ENCODE measurements at places on chromosomes 2 and 18.

DNA sequence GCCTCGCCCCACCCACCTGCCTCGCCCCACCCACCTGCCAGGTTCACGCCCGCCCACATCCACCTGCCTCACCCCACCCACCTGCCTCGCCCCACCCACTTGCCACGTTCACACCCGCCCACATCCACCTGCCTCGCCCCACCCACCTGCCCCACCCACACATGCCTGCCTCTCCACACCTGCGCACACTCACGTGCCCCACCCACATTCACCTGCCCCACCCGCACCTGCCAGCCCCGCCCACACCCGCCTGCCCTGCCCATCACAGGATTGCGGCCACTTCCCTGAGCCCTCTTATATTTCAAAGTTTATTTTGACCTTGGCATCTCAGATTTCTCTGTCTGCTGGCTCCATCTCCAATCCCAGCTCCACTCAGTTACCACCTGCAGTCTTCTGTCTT, 217.5 kb upstream of the SOX11 start:
- DNase-seq, result no peak

- DNase-seq, result no peak
These were observed 175.5 kb upstream of the RAB12 start for GRCh38 chr18:8433771-8434170.

GRCh38 chr2:160440888-160441287, 52.7 kb downstream of the RBMS1 start:
- DNase-seq, result no peak

- DNase-seq, result no peak
These were observed 65.9 kb downstream of the PHLPP1 start for GRCh38 chr18:62781262-62781661.

- no peak for DNase-seq
These were observed 109.7 kb upstream of the HS6ST1 start for GRCh38 chr2:128428415-128428814.

GRCh38 chr2:169761970-169762292, 28.3 kb downstream of the KLHL23 start:
- DNase-seq, result no peak

DNA sequence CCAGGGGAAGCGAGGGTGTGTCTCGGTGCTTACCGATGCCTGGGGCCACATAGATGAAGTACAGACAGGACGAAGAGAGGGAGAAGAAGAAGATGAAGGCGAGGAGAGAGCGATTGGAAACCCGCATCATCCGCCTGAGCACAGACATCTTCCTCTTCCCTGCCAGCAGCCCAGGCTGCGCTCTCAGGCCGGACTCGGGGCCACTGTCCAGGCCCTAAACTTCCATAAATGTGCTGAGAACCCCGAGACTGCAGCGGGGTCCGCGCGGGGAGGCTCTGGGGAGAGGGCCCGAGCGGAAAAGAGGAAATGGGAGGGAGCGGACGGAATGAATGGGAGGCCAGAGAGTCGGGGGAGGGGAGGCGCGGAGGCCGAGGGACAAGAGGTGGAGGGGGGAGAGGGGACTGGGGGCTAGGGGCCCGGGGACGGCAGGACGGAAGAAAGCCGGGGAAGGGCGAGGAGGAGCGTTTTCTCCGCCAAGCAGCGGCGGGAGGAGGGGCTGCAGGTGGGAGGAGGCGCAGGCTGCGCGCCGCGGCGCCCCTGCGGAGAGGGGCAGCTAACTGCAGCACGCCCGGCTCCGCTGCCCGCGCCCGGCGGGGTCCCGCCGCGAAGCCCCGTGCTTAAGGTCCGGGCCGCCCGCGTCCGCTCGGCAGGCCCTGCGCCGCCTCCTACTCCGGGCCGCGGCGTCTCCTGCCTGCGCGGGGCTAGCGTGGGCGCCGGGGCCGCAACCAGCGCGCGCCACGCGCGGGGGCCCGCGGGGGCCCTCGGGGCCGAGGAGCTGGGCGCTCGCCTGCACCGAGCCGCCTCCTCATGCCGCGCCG, at the start of gene B4GALT6:
B4GALT6 (minus strand) TSS at position 303 of the 818 bp plus-strand sequence; CDS start at position 148, 155 bp downstream.
- no peak for DNase-seq

DNA sequence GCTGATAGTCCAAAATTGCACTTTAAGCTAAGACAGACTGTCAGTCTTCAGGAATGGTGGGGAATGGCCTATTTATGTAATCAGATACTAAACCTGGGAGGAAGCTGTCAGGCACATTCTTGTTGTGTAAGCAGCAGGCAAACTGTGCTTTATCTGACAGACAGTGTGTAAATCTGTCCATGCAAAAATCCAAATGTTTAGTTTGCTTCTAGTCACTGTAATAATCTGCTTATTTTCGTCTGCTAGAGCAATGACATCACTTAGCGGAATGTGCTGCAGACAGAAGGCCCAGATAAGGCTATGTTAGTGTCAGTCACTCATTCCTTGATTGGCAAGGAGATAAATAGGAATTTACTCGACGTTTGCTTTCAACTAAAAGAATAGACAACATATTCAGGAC, 263.5 kb downstream of the ZNF407 start:
- no peak for DNase-seq

GRCh38 chr2:216478151-216478550, 20.5 kb upstream of the RPL37A start:
- no peak for DNase-seq

DNA sequence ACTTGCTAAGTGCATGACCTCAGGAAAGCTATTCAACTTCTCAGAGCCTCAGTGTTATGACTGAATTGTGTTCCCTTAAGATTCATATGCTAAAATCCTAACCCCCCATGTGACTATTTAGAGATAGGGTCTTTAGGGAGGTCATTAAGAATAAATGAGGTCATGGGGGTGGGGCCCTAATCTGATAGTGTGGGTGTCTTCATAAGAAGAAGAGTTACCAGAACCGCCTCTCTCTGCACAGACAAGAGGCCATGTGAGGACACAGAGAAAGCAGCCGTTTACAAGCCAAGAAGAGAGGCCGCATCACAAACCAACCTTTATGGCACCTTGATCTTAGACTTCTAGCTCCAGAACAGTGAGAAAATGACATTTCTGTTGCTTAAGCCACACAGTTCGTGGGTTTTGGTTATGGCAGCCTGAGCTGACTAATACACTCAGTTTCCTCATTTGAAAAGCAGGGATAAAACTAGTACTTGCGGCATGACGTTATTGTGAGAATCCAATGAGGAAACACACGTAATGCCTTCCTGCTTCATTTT, 9.9 kb downstream of the SH2D6 start:
- no peak for DNase-seq

GRCh38 chr2:54680397-54681041, 42.9 kb upstream of the EML6 start:
- DNase-seq, result peak; percentile 21

DNA sequence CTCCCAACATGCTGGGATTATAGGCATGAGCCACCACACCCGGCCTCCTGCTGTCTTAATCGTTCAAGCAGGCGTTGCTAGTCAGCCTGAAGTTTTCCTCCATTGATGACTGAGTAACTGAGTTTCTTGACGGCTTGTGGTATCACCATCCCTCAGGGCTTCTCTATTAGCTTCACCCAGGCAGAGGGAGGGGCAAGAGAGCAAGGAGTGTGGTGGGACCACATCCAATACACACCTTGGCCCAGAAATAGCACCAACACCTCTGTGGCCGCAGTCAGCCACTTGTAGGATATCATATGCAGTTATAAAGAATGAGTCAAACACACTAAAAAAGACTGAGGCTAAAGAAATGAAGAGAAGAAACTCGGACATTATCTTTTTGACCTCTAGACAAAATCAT, 1009.4 kb upstream of the CELF4 start:
- DNase-seq, result no peak

- no peak for DNase-seq
These were observed 25.6 kb downstream of the MAP3K2 start for GRCh38 chr2:127361929-127362885.

DNA sequence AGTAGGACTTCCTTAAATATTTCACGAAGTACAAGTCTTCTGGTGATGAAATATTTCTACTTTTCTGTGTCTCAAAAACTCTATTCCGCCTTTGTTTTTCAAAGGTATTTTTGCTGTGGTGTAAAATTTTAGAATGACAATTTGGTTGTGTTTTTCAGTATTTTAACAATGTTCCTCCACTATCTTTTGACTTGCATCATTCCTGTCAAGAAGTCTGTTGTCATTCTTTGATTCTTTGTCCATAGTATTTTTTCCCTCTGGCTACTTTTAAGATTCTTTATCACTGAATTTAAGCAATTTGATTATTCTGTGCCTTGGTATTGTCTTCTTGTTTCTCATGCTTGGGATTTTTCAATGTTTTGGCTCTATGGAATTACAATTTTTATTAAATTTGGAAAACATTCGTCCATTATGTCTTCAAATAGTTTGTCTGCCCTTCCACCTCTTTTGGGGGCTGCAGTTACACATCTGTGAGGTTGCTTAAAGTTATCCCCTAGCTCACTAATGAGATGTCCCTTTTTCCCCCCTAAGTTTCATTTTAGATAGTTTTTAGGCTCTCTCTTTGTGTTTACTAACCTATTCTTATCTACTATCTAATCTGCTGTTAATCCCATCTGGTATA, 76.0 kb downstream of the CAB39 start:
- no peak for DNase-seq

DNA sequence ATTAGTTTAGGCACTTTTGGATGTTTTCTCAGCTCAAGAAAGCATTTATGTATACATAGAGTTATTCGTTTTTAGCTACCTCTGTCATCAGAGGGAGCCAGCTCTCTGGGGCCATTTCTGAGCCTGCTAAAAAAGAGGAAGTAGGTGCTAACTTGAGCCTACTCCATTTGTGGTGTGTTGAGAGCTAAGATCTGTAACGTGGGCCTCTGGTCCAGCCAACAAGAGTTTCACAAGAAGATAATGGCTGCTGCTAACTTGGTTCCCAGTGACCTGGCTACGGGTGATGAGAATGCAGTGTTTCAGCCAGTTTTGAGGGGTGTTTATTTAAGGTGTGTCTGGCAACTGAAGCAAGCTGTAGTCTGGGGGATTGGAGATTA, 182.5 kb downstream of the PRKCE start:
- DNase-seq, result no peak

GRCh38 chr2:232415138-232415690, 8.6 kb downstream of the ALPG start:
- DNase-seq, result no peak

DNA sequence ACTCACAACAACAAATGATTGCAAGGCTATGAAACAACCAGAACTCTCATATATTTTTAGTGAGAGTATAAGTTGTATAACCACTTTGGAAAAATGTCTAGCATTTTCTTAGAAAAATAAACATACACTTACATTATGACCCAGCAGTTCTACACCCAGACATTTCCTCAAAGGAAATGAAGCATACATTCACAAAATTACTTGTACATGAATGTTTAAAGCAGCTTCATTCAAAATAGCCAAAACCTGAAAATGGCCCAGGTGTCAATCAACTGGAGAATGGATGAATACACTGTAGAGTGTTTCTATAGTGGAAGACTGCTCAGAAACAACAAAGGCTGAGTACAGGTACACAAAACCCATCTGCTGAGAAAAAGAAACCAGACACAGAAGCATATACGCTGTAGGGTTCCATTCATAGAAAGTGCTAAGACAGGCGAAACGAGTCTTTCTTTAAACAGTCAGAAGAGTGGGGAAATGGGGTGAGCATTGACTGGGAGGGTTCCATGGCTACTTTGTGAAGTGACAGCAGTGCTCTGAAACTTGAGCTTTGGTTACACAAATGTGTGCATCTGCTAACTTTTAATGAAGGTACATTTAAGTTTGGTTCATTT, 799.0 kb downstream of the DCDC2C start:
- no peak for DNase-seq

- DNase-seq, result no peak
These were observed 91.7 kb upstream of the RMDN2 start for GRCh38 chr2:37833423-37833822.
